ENCODE measurements at places on chromosomes 12 and 14.

GRCh38 chr14:101775826-101776225 lies 14.3 kb downstream of the PPP2R5C start:
- DNase-seq = no peak

DNA sequence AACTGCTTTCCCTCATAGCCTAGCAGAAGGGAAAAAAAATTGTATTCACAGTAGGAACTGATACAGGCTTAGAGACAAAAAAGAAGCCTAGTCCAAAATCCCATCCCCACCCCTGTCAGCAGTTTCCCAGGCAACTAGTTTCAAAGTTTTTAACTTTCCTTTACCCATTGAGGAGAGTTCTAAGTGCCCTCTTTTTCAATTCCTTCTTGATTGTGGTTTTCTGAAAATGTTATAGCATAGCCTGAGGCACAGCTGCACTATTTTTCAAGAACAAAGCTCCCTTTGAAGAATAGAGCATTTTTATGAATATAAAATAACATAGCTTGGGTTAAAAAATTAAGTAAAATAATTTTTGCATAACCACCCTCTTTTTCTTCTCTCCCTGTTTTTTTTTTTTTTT lies 81.6 kb downstream of the IPO8 start:
- DNase-seq = no peak

DNA sequence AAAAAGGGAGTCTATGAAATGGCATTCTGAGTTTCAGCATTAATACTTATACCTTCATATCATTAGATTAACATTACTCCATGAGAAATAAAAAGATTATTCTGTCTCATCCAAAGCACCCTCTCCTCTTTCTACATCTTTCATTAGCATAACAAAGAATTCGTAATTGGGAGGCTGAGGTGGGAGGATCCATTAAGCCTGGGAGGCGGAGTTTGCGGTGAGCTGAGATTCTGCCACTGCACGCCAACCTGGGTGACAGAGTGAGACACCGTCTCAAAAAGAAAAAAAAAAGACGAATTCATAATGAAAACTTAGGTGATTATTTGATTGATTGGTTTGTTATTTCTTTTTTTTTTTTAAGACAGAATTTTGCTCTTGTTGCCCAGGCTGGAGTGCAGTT lies 1.8 kb upstream of the CDK17 start:
- no peak for DNase-seq

- no peak for DNase-seq
These were observed 34.8 kb downstream of the KCNK13 start for GRCh38 chr14:90096566-90096965.

Data from GOT3 (cell line).